ENCODE measurements at places on chromosomes 1 and 21.
A peak's percentile ranks its signal among the peaks of the same experiment; 100 is the strongest.

DNA sequence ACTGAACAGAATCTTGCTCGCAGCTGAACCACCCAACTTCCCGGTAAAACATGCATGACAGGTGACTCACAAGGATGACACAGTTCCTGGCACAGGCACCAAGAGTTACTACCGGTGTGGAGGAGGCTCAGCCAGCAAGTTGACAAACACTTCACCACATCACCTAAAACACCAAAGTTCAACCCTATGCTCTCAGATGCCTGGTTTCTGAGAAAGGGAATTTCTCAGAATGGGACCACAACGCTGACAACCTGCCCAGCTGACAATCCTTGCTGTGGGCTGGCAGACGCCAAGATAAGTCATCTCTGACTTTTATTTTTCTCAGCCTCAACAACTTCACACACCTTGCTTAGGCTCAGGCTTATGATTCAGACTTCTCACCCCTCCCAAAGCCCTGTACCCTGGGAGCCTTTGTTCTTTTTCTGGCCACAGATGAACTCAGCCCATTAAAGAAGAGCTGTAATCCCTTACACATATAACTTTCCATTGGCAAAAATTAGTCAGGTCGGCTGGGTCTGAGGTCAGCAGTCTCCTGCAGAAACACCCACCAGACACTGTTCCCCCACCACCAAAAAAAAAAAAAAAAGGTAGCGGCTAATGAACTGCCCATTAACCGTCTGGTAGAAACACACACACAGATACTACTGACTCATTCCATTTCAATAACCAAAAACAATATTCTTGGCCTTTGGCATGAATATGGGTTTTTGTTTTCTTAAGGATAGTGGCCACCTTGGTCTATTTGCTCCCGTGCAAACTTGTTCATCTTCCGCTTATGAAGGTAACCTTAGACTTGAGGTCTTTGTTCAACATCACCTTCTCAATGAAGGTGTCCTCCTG, 10.8 kb upstream of the TIAM1 start:
- peak; percentile 58 for DNase-seq

GRCh38 chr1:151616505-151616849, 4.6 kb downstream of the SNX27 start:
- no peak for DNase-seq

DNA sequence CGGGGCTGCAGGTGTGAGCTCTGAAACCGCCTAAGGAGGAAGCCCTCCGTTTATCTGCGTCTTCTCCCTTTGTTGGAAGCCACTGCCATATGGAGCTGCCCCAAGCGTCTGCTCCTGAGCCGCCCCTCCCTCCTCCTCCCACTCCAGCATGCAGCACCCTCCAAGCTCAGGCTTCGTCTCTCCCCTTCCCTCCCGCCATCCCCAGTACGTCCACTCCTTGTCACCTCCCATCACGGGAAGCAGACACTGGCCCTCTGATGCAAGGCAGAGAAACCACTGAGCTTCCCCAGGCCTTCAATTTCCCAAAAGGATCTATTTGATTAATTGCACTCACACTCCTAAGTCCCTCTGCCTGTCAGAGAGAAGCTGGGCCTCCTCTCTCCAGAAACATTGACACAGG, 52.5 kb downstream of the NFASC start:
- DNase-seq: no peak

GRCh38 chr1:12616709-12617373, 1.2 kb downstream of the DHRS3 start:
- no peak for DNase-seq

GRCh38 chr1:11142618-11143391, 43.1 kb upstream of the EXOSC10 start:
- DNase-seq: no peak

GRCh38 chr1:246083416-246083815, 423.7 kb downstream of the SMYD3 start:
- no peak for DNase-seq

GRCh38 chr1:65235867-65236805, 73.2 kb upstream of the DNAJC6 start:
- no peak for DNase-seq

DNA sequence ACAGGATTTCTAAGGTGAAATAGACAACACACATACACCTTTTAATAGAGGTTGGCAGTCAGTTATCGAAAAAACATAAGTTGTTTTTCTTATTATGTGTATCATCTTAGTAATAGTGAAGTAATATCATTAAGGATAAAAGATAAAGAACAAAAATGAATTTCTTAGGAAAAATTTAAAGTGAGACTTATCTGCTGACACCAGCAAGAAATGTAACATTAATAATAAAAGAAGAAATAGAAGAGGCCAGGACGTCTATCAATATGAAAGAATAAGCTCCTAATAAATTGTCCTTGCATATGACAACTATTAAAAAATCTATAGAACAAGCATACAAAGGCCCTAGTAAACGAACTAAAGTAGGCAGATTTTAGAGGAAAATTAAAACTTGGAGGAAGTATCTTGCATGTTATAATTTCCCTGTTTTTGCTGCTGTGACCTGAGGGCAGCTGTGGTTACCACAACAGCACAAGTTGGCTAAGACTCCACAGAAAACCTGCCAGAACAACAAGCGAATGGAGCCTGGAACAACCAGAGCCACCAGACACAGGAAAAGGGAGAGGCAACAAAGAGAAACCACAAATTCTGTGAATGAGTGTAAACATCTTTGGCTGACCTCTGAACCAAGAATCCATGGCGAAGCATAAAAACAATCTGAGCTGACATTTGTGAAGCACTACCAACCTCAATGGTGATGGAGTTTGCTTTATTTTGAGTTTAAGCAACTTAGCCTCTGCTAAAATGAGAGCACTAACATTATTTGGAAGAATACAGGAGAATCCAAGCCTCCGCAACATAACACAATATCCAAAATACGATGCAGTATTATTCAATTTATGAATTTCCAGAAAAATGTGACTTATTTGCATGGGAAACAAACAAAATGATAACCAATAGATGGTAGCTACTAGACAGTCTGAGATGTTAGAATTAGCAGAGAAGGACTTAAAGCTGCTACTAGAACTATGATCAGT, 207.5 kb downstream of the KCNT2 start:
- no peak for DNase-seq

DNA sequence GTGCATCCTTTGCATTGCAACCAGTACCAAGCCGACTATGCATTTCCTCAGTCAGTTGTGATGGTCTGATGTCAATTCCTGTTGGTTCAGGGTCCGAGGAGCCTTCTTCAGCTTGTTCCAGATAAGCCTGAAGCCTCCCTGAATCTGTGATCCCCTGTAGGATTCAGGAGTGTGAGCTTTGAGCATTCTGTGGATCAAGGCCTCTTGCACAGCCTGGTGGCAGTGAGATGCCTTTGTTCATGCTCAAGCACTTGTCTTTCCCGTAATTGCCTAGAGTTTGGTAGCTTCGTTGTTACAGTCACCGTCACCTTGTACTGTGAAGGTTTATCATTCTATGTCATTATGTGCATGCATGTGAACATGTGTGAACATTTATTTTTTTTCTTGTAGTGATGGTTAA, 103.5 kb downstream of the PBX1 start:
- DNase-seq: no peak

- DNase-seq: no peak
Observed at GRCh38 chr1:163072658-163073057, 3.5 kb downstream of the RGS4 start.

GRCh38 chr1:39006287-39006686, 15.2 kb downstream of the AKIRIN1 start:
- DNase-seq: no peak

GRCh38 chr1:45205910-45206721, at the start of gene ZSWIM5:
Gene ZSWIM5, minus strand, starts transcription at chr1:45206605. Its CDS starts 255 bp downstream, at chr1:45206350.
- peak; percentile 49 for DNase-seq

DNA sequence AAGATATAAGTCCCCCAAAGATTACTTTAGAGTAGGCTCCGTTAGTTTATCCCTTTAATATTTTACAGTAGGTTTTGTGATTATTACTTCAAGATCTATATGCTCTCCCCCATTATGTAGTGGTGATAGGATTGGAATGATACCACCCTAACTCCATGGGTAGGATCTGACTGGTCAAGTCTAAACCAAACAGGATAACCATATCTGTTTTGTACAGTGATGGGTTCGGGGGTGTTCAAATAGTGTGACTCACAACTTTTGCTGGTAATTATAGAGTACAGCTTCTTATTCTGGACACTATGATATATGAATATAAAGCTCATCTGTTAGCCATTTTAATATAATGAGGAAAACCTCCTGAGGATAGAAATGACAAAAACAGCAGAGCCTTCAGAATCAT, 85.8 kb upstream of the GFI1 start:
- DNase-seq: no peak

DNA sequence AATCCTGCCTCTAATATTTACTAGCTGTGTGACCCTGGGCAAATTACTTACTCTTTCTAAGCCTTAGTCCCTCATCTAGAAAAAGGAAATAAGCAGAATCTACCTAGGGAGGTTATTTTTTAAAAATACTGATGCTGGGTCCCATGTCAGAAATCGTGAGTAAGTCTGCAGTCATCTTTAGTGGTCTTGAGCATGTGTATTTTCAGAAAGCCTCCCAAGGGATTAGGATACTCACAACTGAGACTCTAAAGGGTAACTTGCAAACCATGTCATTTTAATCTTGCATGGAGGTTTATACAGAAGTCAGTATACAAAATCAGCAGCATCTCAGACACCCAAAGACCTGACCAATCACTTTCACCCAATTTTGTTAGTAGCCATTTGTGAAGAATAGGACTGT, 43.2 kb downstream of the DSTYK start:
- DNase-seq: no peak

GRCh38 chr1:15938628-15939161, 37.2 kb downstream of the ZBTB17 start:
- no peak for DNase-seq

DNA sequence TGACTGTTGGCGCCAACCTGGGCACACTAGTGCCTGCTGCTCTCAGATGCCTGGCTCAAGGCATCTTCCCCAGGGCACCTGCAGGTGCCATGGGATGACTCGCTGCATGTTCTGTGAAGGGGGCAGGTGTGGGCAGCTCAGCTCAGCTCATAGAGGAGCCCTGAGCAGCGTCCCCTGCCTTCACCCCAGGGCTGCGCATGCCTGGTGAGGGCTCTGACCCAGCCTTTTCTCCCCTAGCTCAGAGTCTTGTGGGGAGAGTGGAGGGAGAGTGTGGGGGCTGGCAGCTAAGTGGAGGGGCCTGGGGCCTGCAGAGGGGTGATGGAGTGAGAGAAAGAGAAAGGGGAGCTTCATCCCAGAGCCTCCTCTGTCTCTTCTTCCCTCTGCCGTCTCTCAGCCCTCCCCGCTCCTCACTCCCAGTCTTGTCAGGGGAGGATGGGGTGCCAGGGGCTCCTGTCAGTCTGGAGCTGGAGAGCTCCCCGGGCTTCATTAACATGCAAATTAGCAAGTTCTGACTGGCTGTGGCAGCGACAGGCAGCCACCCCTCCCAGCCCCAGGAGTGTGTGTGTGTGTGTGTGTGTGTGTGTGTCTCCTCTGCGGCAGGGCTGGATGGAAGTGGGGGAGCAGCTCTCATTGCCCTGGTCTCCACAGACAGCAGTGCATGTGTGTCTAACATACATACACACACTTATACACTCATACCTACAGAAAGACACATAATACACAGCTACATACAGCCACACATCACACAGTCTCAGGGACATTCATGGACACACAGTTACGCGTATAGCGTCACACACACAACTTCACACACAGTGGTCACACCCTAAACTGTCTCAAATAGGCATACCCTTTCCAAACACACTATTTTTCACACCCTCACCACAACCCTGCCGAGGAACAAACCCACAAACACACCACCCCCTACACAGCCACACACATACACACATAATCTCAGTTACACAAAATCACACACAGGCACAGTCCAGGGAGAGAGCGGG, 34.0 kb downstream of the FOXO6 start:
- no peak for DNase-seq

- DNase-seq: no peak
Observed at GRCh38 chr1:162982364-162982763, 86.8 kb upstream of the RGS4 start.

DNA sequence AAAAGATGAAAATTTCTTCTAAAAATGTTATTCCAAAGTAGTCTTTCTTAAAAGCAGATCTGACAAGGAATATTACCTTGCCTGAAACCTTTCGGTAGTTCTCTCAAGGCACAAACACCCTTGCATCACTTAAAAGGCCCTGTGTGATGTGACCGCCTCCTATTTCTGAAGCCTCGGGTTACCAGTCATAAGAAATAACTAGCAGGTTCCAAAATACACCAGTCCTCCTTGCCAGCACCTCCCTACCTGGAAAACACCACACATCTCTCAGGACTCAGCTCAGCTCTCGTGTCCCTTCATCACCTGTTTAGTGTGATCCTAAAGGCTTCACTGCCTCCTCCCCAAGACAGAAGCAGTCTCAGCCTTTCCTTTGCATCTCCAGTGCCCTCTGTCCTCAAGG, 35.7 kb downstream of the SERBP1 start:
- DNase-seq: no peak

- no peak for DNase-seq
Observed at GRCh38 chr1:177315261-177315660, 144.5 kb downstream of the BRINP2 start.

DNA sequence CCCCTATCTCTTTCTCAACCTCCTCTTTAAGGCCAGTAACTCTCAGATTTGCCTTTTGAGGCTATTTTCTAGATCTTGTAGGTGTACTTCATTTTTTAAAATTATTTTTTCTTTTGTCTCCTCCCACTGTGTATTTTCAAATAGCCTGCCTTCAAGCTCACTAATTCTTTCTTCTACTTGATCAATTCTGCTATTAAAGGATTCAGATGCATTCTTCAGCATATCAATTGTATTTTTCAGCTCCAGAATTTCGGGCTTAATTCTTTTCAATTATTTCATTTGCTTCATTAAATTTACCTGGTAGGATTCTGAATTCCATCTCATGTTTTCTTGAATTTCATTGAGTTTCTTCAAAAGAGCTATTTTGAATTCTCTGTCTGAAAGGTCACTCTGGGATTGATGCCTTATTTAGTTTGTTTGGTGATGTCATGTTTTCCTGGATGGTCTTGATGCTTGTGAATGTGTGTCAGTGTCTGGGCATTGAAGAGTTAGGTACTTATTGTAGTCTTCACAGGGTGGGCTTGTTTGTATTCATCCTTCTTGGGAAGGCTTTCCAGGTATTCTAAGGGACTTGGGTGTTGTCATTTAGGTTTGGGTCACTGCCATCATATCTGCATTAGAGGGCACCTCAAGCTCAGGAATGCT, 3.6 kb upstream of the HHAT start:
- no peak for DNase-seq

DNA sequence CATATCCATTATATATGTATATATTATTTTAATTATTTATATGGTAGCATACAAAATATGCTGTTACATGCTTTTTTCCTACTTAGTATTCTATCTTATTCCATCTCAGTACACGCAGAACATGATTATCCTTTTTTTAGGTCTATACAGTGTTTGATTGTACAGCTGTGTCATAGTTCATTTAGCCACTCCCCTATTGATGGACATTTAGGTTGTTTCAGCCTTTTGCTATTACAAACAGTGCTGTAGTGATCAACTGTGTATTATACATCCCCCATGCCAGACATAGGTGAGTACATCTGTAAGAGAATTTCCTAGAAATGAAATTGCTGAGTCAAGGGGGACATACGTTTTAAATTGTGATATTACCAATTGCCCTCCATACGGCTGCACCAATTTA, 15.6 kb downstream of the LACTBL1 start:
- no peak for DNase-seq
